ENCODE measurements at places on chromosomes 2 and 18.

GRCh38 chr2:10837298-10838266 is 25.0 kb upstream of the PDIA6 start:
- DNase-seq: no peak

DNA sequence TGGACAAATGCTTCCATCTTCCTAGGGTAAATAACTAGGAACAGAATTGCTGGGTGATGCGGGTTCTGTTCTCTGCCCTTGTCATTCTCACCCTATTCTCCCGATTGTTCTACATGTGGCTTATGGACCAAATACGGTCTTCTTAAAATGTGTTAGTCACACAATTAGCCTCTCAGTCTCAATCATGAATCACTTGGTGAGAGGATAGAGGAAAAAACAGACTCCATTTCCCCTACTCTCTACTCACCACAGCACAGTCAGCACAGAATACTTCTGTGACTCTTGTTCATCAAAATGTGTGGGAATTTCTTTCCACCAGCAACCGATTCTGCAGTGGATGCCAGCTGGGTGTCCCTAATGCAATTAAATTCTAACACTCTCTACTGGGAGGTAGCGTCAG is 125.2 kb downstream of the SH3BP4 start:
- peak; percentile 33 for DNase-seq

DNA sequence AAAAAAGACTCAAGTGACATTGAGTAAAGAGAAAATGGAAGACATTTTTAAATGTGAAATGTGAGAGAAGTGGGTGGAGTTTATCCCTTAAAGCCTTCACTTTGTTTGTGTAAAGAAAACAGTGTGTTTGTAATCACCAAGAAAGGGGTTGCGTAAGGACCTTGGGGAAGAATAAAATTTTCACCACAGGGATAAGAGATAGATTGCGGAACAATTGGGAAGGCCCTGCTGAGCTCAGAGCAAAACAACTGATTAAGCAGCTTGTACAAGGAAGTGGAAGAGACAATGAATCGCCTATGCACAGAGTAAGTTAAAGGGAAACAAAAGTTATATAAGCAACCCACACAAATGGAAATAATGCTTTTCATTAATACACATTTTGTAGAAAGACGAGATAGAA is 327.7 kb downstream of the RAD51AP2 start:
- DNase-seq: no peak

GRCh38 chr18:36633961-36634412 is 194.8 kb downstream of the TPGS2 start:
- DNase-seq: peak; percentile 77

DNA sequence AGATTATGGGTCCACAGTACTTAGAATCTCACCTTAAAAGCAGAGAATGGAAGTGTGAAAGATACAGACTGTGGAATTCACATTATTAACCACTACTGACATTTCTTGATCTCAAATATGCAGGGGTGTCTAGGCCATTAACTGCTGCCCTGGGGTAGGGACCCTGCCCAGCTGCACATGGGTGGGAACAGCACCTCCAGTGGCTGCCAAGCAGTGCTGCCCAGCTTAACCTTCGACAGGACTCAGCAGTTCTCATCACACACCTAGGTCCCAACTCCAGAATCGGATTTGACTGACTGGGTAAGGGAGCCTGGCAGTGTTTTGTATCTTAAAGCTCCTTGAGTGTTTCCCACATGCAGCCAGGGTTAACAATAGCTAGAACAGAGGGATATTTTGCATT is 14.9 kb downstream of the ERFE start:
- DNase-seq: no peak

- DNase-seq: no peak
Measured at GRCh38 chr2:226142463-226142862, 657.2 kb downstream of the IRS1 start.

GRCh38 chr2:64749446-64749845 is 95.7 kb upstream of the SERTAD2 start:
- no peak for DNase-seq

GRCh38 chr18:24546307-24546706 is 85.9 kb downstream of the HRH4 start:
- DNase-seq: no peak

All from RPMI7951 (cell line).